ENCODE measurements at places on chromosomes 6 and 20. TPM values are rescaled to one million over a fixed set of nuclear protein-coding genes. Genes with fewer than 3 reads are reported as not detected.

The DEFB132 gene
- not detected for total RNA-seq

GRCh38 chr6:105184921-105185320, 5.1 kb upstream of the POPDC3 start:
- peak; percentile 37 for DNase-seq
- H3K27me3 ChIP-seq: no peaks in the 10 kb centered on the region
- H3K4me3 ChIP-seq: no peak overlapping the region
- H3K36me3 ChIP-seq: no peaks in the 10 kb centered on the region
- H3K4me1 ChIP-seq: peaks cover 5% of the 10 kb centered on the region

GRCh38 chr6:53648184-53648943, 17.2 kb downstream of the KLHL31 start:
- H3K4me3 ChIP-seq: no peak overlapping the region
- DNase-seq: no peak
- no peak overlapping the region for H3K27ac ChIP-seq
- peaks cover 12% of the 10 kb centered on the region for H3K36me3 ChIP-seq
- H3K27me3 ChIP-seq: no peaks in the 10 kb centered on the region
- peaks cover 42% of the 10 kb centered on the region for H3K4me1 ChIP-seq

- H3K27me3 ChIP-seq: no peaks in the 10 kb centered on the region
- no peak for DNase-seq
- H3K27ac ChIP-seq: peak overlapping the region; percentile 24
These were observed 31.9 kb downstream of the CHMP4B start for GRCh38 chr20:33843050-33843449.

DNA sequence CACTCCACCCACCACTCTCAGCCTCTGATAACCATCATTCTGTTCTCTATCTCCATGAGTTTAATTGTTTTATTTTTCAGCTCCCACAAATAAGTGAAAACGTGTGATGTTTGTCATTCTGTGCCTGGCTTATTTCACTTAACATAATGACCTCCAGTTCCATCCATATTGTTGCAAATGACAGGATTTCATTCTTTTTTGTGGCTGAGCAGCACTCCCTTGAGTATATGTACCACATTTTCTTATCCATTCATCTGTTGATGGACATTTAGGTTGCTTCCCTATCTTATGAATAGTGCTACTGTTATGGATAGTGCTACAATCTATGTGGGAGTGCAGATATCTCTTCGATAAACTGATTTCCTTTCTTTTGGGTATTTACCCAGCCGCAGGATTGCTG, 103.3 kb upstream of the PDE7B start:
- no peak overlapping the region for H3K4me3 ChIP-seq
- H3K4me1 ChIP-seq: no peaks in the 10 kb centered on the region
- no peaks in the 10 kb centered on the region for H3K36me3 ChIP-seq
- no peaks in the 10 kb centered on the region for H3K27me3 ChIP-seq

Data from MCF 10A (cell line).